ENCODE measurements at places on chromosomes 16 and 17.
A peak's percentile ranks its signal among the peaks of the same experiment; 100 is the strongest.

GRCh38 chr16:12422233-12422632 is 381.5 kb downstream of the CPPED1 start:
- DNase-seq, result no peak

DNA sequence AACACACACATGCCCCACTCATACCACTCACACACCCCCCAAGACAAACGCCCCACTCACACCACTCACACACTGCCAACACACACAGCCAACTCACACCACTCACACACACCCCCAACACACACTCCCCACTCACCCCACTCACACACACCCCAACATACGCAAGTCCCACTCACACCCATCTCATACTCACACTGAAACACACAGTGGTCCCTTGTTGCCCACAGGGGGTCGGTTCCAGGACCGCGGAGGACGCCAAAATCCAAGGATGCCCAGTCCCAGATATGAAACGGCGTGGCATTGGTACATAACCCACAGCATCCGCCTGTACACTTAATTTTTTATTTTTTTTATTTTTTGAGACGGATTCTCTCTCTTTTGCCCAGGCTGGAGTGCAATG is 20.9 kb downstream of the RNF213 start:
- no peak for DNase-seq

- peak; percentile 32 for DNase-seq
These were observed 14.9 kb downstream of the GPRC5C start for GRCh38 chr17:74446551-74447500.

GRCh38 chr16:67796099-67796718 is 10.2 kb downstream of the RANBP10 start:
- no peak for DNase-seq

DNA sequence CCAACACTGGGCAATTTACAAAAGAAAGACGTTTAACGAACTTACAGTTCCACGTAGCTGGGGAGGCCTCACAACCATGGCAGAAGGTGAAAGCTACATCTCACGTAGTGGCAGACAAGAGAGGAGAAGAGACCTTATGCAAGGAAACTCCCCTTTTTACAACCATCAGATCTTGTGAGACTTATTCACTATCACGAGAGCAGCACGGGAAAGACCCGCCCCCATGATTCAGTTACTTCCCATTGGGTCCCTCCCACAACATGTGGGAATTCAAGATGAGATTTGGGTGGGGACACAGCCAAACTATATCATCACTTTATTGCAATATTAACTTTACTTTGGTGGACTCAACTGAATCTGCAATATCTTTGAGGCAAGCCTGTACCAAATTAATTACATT is 11.9 kb upstream of the ENGASE start:
- DNase-seq, result no peak

DNA sequence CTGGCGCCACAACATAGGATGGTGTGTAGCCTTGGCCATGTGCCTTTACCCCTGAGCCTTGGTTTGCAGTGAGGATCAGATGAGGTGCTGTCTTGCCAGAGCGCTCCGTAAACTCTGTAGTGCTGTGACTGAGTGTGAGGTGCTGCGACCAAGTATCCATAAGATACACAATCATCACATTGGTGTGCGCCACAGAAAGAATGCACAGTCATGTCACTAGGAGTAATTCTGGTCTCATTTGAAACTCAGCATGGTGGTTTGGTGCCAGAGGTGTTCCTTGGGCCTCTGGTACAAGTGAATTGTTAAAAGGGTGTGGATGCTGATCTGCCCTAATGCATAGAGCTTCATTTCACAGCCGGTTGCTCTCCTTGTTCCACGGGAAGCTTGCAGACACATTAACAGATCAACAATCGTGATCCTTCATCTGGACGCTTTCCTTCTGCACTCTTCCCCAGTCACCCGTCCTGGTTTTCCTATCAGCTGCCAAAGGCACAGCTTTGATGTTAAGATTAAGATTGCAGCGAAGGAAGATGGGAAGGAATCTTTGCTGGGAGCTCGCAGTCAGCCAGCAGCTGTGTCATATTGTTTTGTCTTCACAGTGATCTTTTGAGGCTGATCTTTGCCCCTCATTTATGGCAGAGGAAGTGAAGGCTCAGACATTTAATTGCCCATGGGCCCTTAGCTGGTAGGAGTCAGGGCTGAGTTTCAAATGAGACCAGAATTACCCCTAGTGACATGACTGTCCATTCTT is 79.1 kb downstream of the KSR1 start:
- DNase-seq, result no peak

DNA sequence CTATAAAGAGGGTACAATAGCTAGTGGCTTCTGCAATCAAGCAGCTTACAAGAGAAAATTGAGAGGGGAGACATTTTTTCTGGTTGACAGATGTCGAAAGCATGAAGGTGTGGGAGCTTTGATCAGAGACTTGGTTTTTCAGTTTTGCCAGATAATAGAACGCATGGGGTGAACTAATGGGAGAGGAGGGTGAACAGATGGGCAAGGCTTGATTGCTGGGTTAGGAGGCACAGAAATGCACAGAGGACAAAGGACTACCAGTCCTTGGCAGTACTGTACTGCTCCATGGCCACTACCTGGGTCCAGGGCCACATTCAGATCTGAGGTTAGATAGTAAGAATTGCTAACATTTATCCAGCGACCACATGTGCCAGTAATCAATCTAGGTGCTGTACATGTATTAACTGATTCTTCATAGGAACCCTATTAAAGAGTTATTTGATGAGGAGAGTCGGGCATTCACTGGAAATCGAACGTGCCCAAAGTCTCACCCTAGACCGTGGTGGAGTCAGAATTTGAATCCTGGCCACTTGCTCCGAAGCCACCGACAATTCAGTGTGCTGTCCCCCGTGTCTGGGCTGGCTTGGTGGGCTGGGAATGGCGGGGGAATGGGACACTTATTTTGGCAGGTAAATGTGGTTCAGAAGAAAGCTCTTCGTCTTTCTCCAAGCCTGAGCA is 873 bp upstream of the KSR1 start:
- no peak for DNase-seq

DNA sequence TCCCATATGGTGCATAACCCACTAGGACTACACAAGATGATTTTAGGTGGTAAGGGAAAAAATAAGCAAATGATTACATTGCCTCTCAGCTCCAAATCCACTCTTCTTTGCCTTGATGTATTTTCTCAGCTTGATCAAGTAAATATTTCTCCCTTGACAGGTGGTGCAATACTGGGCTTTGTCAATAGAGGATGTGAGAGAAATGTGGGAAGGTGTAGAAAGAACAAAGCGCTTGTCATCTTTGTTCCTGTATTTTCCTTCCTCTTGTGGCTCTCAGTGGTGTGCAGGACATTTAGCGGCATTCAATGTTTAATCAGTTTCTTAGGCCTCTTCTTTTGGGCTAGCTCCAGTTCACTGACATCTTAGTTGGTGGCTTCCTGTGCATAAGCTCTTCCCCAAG is 1165.8 kb upstream of the GOT2 start:
- DNase-seq, result no peak
